Fibroblast of skin of back (primary cell): ENCODE measurements at places on chromosomes 5 and 9.

- DNase-seq = peak; percentile 79
Measured at GRCh38 chr9:127899128-127899943, at the start of gene ST6GALNAC6. ST6GALNAC6 (minus strand) TSS chr9:127899603; CDS start chr9:127897981, 1,622 bp downstream.

DNA sequence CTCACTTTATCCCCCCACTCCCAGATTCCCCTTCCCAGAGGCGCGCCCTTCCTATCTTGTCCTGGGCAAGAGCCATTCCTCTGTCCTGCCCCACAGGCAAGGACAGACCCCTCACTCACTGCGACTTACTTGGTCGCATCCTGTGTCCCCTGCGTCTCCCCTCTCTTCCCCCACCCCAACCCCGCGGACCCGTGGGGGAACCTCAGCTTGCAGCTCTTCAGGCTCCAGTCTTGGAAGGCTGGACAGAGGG is 542 bp downstream of the GGTA1 start:
- DNase-seq = no peak

GRCh38 chr5:17167171-17167891 is 50.1 kb upstream of the BASP1 start:
- no peak for DNase-seq

DNA sequence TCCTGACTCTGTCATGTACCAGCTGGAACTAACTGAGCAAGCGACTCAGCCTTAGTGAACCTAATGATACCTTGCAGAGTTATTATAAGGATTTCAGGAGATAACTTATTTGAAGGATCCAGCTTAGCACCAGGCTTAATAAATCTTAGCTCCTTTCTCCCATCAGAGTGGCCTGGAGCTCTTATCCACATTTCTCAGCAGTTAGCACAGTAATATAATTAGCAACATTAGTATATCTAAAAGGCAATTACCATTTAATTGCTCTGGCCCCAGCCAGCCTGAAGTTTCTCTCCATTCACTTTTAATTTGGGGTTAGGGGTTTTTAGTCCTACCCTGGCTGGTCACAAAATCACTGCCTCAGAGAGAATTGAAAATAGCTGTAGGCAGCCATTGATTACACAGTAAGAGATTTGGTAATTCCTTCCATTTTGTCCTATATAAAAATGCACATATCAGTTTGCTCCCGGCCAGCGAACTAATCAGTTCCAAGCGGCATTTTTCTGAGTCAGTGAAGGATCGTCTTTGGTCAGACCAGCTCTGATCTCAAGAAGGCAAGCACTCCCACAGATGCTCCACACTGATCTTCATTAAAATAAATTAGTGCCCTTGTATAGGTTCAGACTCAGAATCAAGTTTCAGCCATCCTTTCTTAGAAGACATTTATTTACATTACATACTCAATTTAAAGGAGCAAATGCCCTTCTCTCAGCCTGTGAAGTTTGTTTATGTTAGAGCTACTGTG is 56.6 kb downstream of the SNCAIP start:
- no peak for DNase-seq

- DNase-seq = no peak
Measured at GRCh38 chr9:70073193-70073592, 29.5 kb downstream of the MAMDC2 start.

DNA sequence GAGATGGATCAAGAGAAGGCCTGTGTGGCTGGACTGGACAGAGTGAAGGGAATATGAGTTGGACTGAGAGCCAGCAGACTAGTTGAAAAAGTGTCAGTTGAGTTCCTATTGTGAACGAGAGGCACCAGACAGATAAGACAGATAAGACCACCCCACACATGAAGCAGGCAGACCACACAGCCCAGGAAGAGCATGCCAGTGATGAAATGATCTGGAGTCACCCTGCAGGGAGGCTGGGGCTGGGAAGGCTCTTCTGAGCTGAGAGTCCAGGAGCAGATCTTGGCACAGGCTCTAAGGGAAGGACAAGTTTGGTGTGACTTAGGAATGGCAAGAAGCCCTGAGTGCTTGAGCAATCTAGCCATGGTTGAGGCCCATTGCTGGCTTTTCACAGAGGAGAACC is 10.6 kb upstream of the SLC25A48 start:
- no peak for DNase-seq

DNA sequence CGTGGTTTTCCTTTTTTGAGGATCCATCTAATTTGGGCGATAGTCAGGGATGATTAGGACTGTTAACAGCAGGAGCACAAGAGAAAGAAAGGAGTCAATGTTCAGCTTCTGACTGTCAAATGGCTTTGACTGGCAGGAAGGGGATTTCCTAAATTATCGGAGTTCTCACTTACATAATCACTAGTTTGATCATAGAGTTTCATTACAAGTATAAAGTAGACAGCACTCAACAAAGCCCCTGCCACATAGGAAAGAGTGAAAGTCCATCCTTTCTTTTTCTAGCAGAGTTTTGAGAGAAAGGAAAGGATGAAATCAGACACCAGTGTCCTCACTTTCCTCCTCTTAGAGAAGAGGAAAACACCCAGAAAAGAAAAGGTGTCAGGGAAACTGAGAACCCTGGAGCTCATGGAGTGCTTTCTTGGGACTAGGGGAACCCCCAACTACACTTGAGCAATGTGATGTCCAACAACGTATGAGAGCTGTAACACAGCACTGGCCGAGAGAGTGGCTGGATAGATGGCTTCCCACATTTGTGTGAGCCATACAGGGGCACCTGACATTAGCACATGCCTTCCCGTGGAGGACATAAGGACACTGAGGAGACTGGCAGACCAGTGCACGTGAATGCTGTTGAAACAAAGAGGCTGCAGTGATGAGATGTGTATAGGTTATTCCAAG is 26.0 kb upstream of the LPAR1 start:
- no peak for DNase-seq
